ENCODE measurements at places on chromosomes 2 and 18.

GRCh38 chr2:167212014-167212648 is 323.9 kb downstream of the XIRP2 start:
- peak; percentile 72 for DNase-seq

- no peak for DNase-seq
Measured at GRCh38 chr2:226524381-226524843, 275.2 kb downstream of the IRS1 start.

DNA sequence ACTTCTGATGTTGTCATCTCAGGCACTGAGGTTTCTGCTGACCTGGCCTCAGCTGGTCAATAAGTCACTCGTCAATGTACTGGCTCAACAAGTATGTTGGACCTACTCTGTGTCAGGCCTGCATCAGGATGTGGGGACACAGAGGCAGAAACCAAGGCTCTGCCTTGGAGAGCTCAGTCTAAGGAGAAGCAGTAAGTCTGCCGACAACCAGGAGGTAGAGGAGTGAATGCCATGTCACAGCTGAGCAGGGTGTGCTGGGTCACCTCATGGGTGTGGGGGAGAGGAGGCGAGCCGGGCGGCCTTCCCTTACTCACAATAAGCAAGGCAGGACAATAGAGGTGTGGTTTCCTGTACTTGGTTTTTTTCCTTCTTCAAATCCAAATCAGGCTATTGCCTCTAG is 75.8 kb downstream of the COLEC12 start:
- no peak for DNase-seq

- DNase-seq: no peak
Measured at GRCh38 chr2:119647440-119648169, 31.4 kb upstream of the TMEM177 start.

DNA sequence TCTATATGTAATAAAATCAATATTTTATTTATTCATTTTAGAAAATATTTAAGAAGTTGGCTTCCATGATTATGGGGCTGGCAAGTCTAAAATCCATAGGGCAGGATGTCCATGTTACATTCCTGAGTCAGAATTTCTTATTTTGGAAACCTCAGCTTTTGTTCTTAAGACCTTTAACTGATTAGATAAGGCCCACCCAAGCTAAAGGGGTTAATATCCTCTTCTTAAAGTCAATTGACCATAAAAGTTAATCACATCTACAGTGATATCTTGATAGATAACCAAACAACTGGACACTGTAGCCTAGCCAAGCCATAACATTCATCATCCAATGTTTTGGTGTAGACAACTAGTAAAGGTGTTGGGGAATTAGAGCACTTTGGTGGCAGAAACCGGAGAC is 1035.4 kb upstream of the ZEB2 start:
- DNase-seq: no peak

DNA sequence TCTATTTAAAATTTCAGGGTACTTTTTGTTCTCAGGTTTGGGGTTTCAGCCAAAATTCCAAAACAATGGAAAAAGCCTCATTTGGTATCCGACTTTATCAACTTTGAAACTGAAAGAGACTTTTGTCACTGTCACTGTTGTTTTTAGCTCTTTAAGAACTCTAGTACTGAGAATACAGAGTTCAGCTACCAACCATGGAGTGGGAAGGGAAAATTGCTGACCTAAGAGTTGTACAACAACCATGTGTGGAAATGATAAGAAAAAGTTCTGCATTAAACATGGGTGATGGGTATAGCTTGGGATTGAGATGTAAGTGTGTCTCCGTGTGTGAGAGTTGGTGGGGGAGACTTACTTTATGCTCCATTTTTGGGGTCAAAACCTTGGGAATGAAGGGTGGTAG is 206.6 kb upstream of the LRATD1 start:
- DNase-seq: no peak

DNA sequence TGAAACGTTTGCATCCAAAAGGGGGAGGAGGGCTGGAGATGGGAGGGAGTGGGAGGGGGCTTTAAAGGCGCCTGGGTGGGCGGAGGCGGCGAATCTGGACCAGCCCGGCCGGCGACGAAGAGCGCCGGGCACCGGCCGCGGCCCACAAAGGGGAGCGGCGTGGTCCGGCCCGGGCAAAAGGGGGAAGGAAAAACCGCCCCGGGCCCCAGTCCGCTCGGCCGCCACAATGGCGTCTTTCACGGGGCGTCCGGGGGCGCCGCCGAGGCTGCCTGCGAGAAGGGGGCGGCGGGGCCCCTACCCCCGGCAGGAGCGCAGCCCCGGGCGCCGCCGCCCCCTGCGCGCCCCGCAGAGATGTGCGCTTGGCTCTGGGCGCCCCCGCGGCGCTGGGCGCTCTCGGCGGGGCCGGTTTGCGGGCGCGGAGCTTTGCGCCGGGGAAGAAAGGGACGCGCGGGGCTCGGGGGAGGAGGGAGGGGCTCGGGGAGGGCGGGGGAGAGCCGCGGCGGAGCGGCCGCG is 108.1 kb upstream of the KCTD1 start:
- DNase-seq: peak; percentile 56

DNA sequence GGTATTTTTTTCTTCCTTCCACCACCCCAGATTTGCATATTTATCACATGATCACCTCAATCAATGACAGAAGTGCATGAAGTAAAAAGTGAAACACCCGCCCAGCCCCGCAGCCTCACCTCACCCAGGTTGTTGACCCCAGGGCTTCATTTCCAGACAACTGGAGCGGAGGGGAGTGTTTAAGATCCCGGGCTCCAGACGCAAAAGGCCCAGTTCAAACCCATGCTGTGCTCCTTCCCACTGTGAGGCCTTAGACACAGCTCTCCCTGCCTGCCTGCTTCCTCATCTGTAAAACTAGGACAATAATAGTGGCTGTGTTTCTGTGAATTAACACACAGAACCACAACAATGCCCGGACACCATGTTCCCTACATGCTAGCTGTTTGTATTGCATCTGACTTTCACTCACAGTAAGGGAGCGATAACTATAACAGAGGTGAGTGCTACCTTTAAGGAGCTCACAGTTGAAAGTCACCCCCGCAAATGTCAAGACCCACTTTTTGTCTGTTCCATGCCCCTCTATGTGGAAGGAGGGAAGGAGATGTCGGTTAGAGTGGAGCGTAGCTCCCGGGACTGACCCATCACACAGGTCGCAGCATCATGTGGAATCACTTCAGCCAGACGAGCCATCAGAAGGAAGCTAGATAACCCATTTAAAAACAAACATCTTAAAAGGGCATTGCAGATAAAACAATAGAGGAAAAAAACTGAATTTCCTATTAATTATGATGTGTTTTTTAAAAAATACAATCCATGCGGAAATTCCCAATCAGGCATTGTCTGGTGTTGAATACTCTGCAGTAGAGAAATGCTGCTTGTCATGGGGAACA is 77.5 kb upstream of the DAPL1 start:
- DNase-seq: peak; percentile 21

- no peak for DNase-seq
Measured at GRCh38 chr2:65026154-65026553, 30.1 kb upstream of the CEP68 start.

- no peak for DNase-seq
Measured at GRCh38 chr18:23106575-23106974, 28.7 kb upstream of the CABLES1 start.

DNA sequence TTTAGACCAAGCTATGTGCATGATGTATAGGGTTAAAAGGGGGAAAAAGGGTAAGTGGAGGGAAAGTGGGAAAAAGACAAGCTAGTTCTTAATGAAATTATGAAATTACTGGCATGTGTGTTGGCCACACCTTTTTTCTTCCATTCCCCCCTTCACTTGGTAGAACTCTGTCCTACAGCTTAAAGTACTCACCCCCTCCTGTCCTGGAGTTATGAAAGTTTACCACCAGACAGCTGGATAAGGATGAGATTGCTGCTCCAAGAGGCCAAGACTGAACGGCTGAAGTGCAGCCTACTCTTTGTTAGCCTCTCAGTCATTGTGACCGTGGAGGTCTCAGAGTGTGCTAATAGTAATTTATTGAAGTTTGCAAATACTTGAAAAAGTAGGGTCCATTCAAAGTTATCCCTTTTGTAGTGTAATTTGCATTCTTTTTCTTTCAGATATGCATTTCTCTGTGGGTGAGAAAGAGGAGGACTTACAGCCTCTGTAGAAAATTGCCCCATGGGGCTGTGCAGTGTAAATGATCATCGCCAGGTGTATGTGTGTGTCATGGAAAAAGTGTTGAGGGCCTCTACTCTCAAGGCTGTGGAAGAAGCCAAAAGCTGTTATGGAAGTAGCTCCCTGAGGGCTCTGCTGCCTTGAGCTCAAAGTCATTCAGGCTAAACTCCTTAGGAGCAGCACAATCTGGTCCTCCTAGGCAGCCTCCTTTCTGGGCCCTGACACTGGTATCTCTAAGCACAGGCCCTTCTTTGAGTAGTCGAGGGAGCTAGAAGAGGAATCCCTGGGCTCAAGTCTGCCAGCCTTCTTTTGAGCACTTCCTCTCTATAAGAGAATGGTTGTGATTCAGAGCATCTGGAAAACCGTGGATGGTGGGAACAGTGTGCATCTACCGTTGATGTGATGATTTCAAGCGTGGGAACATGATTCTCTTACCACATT is 46.2 kb downstream of the LHCGR start:
- no peak for DNase-seq

- peak; percentile 52 for DNase-seq
Measured at GRCh38 chr2:15058015-15058720, 425.7 kb downstream of the LRATD1 start.

DNA sequence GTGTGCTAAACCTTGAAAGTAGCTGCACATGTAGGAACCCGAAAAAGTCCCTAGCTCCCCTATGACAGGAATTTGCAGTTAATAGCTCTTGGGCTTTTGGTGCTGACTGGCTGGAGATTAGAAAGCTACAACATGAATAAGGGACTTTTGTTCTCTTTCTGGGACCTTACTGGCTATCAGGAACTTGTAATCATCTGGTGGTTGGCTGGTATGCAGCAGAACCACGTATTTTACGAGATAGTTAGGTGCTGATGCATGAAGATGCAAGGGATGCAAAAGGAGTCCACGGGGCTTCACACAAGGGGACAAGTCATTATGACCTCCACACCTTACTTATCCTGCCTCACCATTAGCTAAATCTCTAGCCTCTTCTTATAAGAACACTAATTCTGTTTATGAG is 190.2 kb upstream of the NRXN1 start:
- DNase-seq: no peak

- DNase-seq: no peak
Measured at GRCh38 chr2:238427435-238428162, 872 bp downstream of the ASB1 start.

- no peak for DNase-seq
Measured at GRCh38 chr2:122545821-122546220, 790.4 kb downstream of the TSN start.

DNA sequence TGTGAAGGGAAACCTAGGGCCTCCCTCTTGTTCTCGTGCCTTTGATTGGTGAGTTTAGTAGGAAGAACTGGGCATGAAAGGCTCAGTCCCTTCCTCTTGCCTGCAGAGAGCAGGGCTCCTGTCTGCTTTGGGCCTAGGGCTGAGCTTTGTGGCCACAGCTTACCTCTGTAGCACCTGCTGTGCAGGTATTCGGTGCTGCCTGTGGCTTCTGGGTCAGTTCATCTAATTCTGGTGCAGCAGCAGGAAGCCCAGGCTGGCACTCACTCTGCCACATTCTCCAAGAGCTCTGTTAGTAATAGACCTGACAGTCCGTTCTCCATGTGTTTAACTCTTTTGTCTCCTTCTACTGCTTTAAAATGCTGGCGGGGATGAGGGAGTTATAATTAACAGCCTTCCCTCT is 96.5 kb downstream of the DLGAP1 start:
- peak; percentile 44 for DNase-seq

DNA sequence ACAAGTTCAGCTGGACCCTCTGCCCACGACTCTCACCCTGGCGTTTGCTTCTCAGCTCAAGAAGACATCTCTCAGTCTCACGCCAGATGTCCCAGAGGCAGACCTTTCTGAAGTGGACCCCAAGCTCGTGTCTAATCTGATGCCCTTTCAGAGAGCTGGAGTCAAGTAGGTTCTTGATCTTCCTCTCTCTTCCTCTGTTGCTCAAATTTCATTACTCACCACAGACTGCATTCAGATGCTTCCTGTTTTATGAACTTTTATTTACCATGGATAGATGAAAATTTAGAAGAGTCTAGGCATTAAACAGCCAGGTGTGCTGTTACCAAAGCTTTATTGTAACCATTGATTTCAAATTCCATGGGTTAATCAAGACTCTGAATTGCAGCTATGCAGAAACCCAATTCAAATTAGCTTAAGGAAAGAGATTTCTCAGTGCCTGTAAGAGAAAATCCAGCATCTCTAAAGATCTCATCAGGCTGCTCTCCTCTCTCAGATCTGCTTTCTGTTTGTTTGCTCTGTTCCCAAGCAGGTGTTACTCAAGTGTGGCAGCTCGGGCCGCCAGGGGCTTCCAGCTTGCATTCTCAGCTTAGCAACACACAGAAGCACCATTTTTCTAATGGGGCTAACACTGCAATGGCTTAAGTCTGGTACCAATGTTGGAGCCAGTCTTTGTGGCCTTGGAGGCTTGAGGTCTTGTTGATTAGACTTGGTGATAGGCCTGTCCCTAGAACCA is 16.5 kb downstream of the SMARCAL1 start:
- DNase-seq: no peak

DNA sequence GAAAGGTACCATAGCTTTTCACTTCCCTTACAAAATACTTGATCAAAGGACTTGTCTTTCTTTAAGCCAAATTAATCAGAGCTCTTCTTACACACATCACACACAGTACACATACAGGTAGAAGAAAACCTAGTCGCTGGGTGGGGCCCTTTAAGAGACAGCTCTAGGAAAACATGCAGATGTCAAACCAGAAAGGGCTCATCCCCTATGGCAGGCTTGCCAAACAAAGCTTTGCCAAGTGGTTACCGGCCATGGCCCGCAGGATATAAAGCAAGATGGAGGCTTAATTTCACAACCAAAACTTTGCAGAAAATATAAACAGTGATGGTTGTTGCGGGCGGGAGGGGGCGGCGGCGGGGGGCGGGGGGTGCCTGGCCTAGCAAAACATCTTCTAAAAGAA is 2156.0 kb upstream of the PIK3C3 start:
- DNase-seq: no peak

- no peak for DNase-seq
Measured at GRCh38 chr2:1647417-1648240, 96.7 kb downstream of the PXDN start.

GRCh38 chr2:183497861-183498260 is 373.6 kb downstream of the NUP35 start:
- DNase-seq: no peak

DNA sequence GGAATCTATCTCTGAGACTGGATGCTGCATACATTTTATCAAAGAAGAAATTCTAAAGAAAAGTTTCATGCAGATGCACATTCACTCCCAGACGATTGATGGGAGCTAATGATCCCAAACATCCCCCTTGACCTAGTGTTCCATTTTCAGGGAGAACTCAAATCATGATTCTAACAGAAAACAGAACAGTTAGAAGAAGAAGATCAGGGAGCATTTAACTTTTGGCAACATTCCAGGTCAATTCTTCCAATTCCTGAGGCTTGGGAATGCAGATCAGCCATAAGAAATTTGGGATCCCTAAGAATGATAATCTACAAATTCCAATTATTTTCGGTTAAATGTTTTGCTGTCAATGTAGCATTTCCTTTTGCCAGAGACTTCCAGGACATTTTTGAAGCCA is 96.6 kb downstream of the CPO start:
- DNase-seq: no peak

DNA sequence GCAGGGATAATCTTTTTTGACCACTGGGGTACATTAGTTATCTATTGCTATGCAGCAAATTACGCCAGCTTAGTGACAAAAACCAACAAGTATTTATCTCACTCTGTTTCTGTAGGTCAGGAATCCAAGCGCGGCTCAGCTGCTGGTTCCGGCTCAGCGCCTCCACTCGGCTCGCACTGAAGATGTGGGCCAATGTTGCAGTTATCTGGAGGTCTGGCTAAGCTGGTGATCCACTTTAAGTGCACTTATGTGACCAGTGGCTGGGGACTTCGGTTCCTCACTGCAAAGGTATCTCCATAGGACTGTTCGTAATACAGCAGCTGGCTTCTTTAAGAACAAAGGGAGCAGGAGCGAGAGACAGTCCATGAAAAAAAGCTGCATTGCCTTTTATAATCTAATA is 591.9 kb downstream of the TMEM182 start:
- peak; percentile 21 for DNase-seq

All from neural progenitor cell (in vitro differentiated cells).